ENCODE measurements at places on chromosomes 16 and 17.

DNA sequence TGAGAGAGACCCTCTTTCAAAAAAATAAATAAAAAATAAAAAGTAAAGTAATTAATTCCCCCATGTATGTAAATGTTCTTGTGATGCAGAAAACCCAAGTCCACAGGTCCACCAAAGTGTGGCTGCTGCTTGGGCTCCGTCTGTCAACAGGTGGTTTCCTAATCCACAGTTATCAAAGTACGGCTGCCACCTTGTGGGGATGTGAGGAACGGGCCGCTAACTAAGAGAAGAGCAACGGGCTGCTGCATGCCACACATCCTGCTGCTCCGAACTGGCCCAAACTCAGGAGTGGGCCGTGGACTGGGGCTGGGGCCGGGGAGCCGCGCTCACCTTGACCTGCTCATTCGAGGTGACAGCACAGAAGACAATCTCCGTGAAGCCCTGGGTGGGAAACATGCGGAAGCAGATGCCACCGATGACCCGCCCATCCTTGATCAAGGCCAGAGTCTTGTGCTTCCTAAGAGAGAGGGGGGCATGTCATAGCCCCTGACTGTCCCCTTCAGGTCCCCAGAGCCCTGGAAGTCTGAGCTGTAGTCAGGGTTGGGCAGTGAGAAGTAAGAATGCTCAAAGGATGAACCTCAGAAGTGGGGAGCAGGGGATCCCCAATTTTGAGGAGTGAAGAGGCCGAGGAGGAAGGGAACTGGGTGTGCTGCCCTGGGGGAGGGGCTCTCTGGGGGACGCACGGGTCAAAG is 4.3 kb downstream of the KAT2A start:
- DNase-seq, result peak; percentile 85

- no peak for DNase-seq
These were observed 30.9 kb upstream of the PLLP start for GRCh38 chr16:57315416-57315815.

DNA sequence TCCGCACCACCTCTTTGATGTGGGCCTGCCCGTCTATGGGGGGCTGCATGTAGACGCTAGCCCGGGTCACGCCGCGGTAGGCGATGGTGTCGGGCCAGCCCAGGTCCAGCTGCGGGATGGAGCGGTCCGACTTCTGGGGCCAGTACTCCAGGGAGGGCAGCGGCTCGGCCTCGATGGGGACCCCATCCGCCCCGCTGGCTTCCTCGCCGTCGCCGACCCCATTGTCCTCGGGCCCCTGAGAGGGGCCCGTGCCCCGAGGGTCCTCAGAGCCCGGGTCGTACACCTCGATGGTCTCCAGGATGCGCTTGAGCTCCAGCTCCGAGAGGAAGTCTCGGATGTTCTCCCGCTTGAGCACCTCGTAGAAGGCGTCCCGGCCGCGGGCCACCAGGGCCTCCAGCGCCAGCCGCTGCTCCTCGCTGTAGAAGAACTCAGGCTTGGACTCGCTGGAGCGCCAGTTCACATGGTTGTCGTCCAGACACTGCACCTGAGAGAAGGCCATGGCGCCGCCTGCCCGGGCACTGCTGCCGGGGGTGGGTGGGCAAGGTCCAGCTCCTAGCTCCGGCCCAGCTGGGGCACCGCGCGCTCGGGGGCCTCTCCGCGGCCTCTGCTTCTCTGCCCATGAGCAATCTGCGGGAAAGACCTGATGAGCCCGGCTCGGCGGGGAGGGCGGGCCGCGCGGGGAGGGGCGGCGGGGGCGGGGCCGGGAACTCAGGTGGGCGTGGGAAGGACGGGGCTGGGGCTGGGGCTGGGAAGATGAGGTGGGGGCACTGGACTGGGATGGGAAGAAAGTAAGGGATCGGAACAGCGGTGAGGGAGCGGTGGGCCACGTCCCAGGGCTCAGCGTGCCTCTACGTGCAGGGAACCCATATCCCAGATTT is 782 bp downstream of the FAM83G start:
- no peak for DNase-seq

DNA sequence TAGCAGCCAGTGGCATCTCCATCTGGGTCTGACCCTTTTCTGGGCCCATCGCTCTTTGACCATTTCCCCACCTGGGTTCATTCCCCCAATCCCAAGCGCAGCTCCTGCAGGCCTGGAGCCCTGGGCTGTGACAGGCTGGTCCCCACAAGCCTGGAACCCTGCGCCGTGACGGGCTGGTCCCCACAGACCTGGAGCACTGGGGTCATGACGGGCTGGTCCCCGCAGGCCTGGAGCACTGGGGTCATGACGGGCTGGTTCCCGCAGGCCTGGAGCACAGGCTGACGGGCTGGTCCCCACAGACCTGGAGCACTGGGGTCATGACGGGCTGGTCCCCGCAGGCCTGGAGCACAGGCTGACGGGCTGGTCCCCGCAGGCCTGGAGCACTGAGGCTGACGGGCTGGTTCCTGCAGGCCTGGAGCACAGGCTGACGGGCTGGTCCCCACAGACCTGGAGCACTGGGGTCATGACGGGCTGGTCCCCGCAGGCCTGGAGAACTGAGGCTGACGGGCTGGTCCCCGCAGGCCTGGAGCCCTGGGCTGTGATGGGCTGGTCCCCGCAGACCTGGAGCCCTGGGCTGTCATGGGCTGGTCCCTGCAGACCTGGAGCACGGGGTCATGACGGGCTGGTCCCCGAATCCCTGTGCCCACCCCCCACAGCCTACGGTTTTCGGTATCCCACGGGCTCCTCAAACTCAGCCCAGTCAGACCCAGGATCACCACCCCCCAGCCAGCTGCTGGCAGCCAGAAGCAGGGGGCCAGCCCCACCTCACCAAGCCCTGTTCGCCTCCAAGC is 16.6 kb downstream of the TMC6 start:
- DNase-seq, result no peak

DNA sequence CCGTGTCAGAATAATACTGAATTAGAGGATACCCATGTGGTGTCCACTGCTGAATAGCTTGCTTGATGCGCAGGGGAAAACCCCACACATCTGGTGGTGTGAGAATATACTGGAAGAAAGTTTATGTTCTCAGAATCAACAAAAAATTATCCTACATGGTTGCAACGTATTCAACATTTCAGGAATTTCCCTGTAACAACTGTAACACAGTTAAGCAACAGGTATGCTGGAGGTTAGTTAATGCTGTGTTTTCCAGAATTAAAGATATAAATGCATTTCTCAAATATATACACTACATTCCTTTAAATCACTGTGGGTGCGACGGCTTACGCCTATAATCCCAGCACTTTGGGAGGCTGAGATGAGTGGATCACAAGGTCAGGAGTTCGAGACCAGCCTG is 5.4 kb downstream of the CNOT1 start:
- no peak for DNase-seq

GRCh38 chr16:19804538-19805323 is 79.9 kb downstream of the GPRC5B start:
- DNase-seq, result peak; percentile 10
